Left lobe of liver (tissue), 2 donors: ENCODE measurements at places on chromosomes 3 and 15.

DNA sequence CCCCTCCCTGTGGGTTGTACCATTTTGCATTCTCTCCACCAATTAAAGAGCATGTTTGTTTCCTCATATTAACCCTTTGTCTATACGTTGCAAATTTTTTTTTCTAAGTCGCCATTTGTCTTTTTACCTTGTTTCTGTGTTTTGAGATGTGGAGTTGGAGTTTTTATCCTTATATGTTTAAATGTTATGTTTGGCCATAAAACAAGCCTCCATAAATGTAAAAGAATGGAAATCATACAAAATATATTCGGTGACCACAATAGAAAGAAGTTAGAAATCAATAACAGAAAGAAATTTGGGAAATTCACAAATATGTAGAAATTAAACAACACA lies 29.2 kb downstream of the LRRK1 start:
- no peak for DNase-seq

GRCh38 chr3:50237754-50238548 lies 1.9 kb downstream of the GNAI2 start:
- peak; percentile 85 for DNase-seq

DNA sequence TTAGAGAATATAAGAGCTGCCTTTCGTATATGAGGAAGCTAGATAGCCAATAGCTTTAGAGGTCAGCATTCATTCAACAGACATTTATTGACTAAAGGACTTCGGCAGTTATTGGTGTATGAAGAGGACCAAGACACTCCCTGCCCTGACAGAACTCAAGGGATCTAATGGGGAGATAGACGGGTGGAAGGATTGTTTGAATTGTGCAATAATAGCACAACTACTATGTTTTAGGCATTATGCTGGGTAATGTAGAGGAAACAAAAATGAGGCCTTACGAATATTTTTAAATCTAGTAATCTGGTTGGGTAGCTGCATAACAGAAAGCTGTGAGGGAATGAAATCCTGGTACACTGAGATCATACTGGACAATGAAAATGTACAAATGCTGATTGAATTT lies 5.0 kb downstream of the LRCH3 start:
- DNase-seq = no peak

GRCh38 chr3:150309257-150309542 lies 98.9 kb upstream of the TSC22D2 start:
- DNase-seq = no peak

DNA sequence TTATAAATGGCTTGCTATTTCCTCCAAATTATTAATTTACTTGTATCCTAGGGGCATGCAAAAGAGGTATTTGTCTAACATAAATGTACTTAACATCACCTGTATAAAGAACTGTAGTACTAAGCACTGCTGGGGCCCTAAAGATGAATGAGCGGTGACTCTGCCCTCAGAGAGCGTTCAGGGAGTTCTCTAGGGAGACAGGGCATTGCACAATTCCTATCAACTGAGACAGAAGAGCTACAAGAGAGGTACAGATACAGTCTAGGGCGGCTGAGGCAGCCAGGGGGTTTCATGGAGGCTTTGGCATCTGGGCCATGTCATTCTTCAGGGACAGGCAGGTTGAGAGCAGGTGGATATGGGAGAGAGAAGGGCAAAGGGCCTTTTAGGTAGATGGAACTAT lies 39.9 kb upstream of the PARL start:
- DNase-seq = no peak

DNA sequence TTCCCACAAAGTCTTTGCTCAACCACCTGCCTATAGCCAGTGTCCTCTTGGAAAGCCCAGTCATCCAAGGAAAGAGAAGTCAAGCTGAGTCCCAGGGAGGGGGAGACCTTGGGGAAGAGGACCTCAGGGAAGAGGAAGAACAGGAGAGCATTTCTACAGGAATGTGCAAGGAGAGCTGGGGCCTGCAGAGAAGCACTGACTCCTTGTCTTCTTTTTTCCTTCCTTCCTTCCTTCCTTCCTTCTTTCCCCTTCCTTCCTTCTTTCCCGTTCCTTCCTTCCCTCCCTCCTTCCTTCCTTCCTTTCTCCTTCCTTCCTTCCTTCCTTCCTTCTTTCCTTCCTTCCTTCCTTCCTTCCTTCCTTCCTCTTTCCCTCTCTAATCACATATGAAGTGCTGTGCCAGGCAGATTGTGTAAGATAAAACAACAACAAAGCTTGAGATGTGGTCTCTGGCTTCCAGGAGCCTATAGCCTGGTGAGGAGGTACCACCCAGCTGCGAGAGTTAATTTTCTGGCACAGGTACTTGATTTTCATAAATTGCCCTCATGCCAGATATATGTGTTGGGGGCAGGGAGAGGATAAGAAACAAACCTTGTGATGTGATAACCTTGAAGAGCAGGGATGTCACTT lies 70.0 kb downstream of the NOX5 start:
- DNase-seq = no peak

- no peak for DNase-seq
These were observed 23.7 kb downstream of the SH3GL3 start for GRCh38 chr15:83470887-83471286.

DNA sequence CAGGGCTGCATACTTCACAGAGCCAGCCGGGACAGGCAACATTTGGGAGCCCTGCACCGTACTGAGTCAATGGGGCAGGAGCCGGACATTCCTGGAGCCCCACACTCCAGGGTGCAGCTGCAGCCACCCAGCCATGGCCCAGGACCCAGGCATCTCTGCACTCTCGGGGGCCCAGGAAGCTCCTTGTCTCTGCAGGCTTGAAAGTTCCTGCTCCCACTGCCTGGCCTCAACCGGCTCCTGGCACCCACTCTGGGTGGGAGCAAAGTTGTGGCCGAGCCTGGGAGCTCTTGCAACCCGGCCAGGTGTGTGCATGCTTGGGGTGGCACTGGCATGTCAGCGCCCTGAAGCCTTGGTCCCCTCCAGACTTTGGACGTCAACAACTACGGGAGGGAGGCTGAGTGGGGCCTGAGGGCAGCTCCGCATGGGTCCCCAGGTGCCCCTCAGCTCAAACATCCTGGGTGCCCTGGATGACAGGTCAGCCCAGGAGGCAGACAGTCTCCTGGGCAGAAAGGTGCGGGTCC lies 833.5 kb upstream of the CADM2 start:
- DNase-seq = no peak

DNA sequence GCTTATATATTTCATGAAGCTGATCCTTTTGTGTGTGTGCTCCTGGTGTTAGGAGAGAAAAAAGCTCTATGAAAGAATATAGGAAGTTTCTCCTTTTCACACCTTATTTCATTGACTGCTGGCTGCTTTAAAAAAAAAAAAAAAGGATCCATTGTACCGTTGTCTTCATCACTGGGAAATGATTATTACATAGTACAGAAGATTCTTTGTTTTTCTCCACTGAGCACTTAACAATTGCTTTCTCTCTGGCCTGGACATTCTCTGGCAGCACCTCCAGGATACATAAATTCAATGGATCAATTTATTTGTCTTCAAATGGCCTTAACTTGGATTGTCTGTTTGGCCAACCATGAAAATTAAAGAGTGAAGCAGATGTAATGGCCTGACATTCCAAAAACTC lies 37.2 kb downstream of the DPH3 start:
- no peak for DNase-seq

DNA sequence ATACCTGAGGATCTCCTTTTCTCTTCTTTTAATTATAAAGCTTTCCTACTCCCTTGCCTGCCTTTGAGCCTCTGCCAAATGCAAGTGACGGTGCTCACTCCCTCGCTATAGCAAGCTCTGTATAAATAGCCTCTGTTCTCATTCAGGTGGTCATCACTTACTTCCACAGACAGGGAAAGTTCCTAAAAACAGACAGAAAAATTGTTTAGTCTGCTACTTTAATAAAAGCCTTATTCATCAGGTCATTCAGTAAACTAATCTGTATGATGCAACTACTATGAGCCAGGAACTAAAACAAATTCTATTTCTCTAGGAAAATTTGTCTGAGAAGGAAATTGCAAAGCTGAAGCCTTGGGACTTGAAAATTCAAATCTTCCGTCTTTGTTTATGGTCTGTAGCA lies 10.2 kb upstream of the DLG1 start:
- DNase-seq = no peak

GRCh38 chr3:14480207-14481017 lies 59.7 kb downstream of the GRIP2 start:
- no peak for DNase-seq

GRCh38 chr15:90600954-90601353 lies 71.2 kb downstream of the CRTC3 start:
- no peak for DNase-seq

- no peak for DNase-seq
These were observed 7.2 kb downstream of the GHRL start for GRCh38 chr3:10285272-10286132.

DNA sequence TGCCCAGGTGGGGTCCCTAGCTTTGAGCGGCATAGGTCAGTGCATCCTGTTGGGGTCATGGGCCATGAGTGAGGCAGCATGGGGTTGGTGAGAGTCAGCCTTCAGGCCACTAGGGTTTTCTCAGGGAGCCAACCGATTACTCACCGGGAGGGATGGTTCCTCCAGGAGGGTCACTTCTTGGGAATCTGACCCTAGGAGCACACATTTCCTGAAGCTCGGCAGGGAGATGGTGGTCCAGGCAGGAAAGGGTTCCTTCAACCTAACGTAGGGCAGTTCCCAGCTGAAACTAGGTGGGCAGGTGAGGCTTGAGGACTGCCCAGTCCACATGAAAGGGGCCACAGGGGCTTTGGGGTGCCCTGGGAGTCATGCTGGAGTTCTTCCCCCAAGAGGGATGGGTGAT lies 218.0 kb downstream of the UBE3A start:
- no peak for DNase-seq

- DNase-seq = no peak
These were observed 213.1 kb downstream of the TBC1D2B start for GRCh38 chr15:77864211-77865105.

GRCh38 chr3:114953215-114953799 lies 193.8 kb downstream of the ZBTB20 start:
- no peak for DNase-seq

DNA sequence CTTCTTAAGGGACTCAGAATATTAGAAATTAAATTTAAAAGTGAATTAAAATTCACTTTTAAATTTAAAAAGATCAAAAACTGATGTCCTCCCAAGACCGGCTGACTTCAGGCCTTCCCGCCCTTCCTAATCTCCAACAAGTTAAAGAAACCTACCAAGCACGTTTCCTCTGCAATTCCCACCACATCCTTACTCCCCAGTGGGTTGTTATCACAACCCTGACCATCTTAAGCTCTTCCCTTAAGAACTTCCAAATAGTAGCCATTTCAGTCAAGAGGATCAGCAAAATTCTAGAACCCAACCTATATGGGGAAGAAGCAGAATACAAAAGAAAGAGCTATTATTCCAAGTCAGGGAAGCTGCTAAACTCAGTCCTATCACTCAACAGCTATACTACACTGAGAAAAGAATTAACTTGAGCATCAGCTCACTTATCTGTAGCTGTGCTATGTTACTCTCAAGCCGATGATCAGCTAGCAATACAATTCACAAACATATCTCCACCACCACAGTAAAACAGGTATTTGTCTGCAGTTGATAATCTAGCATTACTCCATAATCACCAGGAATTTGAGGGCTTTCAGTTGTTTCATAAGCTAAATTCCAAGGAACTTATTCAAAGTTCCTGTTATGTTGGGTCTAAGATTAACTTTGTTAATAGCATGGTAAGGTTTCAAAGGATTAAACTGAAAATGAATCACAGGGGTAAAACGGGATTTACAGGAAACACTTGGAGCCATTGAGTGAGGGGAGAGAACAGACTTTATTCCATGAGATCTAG lies 14.3 kb downstream of the ABCC5 start:
- DNase-seq = no peak

GRCh38 chr15:91865486-91865885 lies 12.0 kb downstream of the SLCO3A1 start:
- DNase-seq = no peak

- no peak for DNase-seq
These were observed 82.8 kb downstream of the CHL1 start for GRCh38 chr3:279325-279724.

- DNase-seq = no peak
These were observed 22.4 kb downstream of the B3GNT5 start for GRCh38 chr3:183275418-183275817.

- no peak for DNase-seq
These were observed 84.1 kb downstream of the AGBL1 start for GRCh38 chr15:86163816-86164215.

GRCh38 chr3:94522488-94522887 lies 459.6 kb downstream of the NSUN3 start:
- DNase-seq = no peak

- no peak for DNase-seq
These were observed 221.7 kb upstream of the TMC3 start for GRCh38 chr15:81595752-81596151.

GRCh38 chr15:51681303-51681963 lies at the start of gene SCG3:
SCG3 (plus strand) TSS chr15:51681503; CDS start chr15:51681756, 253 bp downstream.
- peak; percentile 58 for DNase-seq

DNA sequence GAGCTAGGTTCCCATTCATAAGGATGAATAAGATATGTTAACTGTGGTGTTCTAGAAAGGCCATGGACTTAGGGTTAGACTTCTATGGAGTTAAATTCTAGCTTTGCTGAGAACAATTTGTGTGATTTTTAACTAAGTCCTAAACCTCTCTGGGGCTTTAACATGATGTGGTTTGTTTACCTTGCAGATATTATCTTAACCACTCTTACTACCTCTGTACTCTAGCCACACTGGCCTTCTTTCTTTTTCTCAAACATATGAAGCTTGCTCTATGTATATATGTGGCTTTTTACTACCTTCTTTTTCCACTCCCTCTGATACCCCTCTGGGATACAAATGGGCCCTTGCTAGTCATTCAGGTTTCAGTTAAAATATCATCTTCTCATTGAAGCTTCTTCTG lies 108.4 kb downstream of the ZNF609 start:
- DNase-seq = no peak

- peak; percentile 89 for DNase-seq
These were observed 18.1 kb upstream of the BSN start for GRCh38 chr3:49535971-49536874.

- DNase-seq = no peak
These were observed 584.3 kb downstream of the ROBO1 start for GRCh38 chr3:79183496-79183895.

DNA sequence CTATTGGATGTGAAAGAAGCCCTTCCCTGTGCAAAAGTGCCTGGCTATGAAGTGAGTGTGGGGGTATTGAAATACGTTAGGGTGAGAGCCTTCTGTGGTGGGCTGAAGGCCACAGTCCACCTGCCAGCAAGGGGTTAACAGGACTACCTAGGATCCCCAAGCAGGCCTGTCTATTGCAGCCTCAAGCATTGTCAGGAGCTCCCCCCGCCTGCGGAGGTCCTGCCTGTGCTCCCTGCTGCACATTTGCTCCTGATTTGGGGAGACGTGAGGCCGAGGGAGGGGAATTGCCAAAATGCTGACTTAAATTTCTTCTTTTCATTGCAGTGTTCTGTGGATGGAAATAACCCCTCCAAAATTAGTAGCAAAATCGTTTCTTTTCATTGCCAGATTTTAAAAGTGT lies 56.2 kb downstream of the GABRG3 start:
- no peak for DNase-seq

GRCh38 chr3:175184392-175184791 lies 325.3 kb downstream of the NAALADL2 start:
- DNase-seq = no peak

DNA sequence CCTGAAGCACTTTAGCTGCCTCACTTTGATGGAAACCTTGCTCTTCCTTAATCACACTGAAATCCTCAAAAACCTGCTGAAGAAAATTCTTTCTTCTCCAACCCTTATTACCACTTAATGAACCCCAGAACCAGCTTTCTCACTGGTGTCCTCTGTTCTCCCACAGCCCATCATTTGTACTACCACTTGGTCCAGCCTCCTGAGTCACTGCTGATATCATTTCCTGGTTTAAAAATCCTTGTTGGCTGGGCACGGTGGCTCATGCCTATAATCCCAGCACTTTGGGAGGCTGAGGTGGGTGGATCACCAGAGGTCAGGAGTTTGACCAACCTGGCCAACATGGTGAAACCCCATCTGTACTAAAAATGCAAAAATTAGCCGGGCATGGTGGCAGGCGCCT lies 418.6 kb upstream of the KCNMB2 start:
- no peak for DNase-seq
